SK-N-SH (cell line): ENCODE measurements at places on chromosomes 13 and 19.

GRCh38 chr13:99563404-99563803 is 62.1 kb downstream of the TM9SF2 start:
- DNase-seq, result no peak

- DNase-seq, result no peak
These were observed 64.0 kb upstream of the MED4 start for GRCh38 chr13:48158915-48159314.

DNA sequence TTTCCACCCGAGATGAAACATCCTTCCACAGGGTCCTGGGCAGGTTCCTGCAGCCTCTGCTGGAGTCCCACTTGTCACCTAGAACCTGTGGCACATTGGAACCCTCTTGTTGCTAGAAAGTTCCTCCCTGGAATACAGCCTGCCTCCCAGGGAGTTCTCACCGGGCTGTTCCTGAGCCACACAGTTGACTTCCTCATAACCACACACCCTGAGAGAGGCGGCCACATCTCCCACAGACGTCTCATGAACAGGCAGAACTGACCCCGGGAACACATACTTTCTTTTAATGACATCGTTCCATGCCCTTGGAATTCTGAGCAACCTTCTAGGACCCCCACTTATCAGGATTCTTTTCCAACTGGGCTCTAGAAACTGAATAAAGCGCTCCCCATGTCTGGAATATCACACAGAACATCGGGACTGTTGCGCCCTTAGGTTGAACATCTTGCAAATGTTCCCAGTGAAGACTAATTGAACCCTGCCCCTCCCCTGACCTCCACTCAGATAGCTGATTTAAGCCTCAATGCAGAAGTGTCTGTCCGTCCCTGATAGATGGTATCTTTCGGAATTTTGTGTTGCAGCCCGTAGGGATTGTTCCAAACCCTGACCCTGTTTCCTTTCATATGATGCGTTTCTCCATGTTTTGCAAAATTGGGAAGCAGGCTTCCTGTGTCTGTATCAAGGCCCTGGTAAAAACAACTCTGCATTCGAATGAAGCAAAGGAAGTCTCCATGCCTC is 91.1 kb downstream of the RAB20 start:
- DNase-seq, result peak; percentile 69

- no peak for DNase-seq
These were observed 38.0 kb downstream of the TPT1 start for GRCh38 chr13:45303026-45303425.

DNA sequence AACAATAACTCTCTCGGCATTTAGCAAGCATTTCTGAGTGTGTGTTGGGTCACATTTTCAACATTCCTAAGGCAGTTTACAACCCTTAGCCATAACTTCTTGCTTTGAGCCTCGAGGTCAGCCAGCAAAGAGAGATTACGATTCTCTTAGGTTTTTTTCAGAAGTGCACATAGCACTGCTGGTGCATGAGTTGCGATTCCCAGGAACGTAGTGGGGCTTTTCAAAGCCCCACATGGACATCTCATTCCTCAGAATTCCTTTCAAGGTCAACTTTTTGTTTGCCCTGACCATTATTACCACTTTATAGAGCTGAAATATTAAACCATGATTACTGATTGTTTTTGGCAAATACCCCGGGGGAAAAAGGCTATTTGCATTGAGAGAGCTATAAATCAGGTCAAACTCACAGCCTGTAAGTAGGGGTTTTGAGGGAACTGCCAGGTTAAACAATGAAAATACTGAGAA is 705.3 kb downstream of the GPC5 start:
- no peak for DNase-seq

DNA sequence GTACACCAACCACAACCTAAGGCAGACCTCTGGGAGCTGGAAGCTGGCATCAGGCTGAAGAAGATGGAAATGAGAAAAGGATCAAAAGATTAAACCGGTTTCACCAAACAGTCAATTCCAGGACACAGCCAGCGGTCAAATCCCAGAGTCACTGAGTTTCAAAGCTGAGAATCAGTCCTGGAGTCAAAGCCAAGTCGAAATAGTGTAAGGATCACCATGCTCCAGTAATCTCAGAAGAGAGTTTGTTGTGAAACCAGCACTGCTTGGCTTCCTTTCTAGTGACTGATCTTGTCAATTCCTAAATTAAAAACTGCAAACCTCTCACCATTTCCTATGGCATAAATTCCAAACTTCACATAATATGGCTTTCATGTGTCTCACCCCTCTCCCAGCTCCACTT is 198.8 kb downstream of the GPC6 start:
- DNase-seq, result no peak

- DNase-seq, result peak; percentile 46
These were observed 29.7 kb downstream of the NAXD start for GRCh38 chr13:110644892-110645521.

DNA sequence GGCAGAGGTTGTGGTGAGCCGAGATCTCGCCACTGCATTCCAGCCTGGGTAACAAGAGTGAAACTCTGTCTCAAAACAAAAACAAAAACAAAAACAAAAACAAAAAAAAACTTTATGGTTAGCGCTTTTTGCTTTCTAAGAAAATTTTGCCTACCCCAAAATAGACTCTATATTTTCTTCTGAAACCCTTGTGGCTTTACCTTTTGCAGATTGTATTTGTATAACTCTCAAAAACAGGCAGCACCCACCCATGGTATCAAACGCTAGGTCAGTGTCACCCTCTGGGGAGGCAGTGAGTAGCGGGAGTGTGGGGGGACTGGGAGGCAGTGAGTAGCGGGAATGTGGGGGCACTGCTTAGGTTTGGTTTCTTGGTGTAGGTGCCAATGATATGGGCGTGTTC is 7.5 kb upstream of the SLC39A3 start:
- no peak for DNase-seq

GRCh38 chr13:26719356-26719945 is 41.1 kb downstream of the GPR12 start:
- no peak for DNase-seq

- no peak for DNase-seq
These were observed 290.0 kb downstream of the MZT1 start for GRCh38 chr13:72437458-72437857.

DNA sequence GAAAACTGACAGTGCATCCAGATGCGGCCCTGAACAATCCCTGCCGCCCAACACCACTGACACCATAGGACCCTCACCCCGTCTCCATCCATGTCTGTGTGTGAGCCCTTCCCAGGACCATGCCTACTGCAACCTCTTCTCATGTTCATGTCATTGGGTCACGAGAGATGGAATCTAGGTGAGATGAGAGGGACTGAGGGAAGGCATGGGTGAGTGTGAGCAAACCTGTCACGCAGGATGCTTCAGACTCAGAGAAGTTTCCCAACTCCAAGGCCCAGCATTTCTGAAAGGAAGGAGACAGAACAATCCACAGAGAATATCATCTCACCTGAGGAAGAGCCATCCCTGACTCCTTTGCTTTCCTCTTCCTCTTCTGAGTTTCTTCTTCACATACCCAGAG is 5.7 kb downstream of the ZNF888 start:
- DNase-seq, result no peak

- DNase-seq, result no peak
These were observed 17.6 kb upstream of the SPATA13 start for GRCh38 chr13:24142886-24143285.

DNA sequence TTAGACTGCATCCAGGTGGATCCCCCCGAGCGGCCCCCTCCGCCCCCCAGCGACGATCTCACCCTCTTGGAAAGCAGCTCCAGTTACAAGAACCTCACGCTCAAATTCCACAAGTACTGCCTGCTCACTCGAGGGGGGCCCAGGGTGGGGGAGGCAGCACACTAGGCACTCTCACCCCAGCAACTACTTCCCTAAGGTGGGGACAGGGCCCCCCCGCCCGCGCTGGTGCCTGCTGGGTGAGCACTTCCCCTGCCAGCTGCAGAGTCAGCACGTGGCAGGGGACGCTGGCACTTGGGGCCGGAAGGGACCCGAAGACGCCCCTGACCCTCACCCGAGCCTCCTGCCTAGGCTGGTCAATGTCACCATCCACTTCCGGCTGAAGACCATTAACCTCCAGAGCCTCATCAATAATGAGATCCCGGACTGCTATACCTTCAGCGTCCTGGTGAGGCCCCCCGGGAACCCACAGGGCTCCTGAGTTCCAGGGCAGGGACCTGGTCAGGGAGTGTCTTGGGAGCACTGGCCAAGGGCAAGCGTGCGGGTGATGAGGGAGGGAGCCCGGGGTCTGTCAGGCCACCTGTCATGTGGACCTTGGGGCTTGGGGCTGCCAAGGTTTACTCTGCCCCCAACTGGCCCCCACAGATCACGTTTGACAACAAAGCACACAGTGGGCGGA is 5.2 kb downstream of the MCOLN1 start:
- no peak for DNase-seq
